Astrocyte of the cerebellum (primary cell): ENCODE measurements at places on chromosomes 6 and 20.
A peak's percentile ranks its signal among the peaks of the same experiment; 100 is the strongest.

DNA sequence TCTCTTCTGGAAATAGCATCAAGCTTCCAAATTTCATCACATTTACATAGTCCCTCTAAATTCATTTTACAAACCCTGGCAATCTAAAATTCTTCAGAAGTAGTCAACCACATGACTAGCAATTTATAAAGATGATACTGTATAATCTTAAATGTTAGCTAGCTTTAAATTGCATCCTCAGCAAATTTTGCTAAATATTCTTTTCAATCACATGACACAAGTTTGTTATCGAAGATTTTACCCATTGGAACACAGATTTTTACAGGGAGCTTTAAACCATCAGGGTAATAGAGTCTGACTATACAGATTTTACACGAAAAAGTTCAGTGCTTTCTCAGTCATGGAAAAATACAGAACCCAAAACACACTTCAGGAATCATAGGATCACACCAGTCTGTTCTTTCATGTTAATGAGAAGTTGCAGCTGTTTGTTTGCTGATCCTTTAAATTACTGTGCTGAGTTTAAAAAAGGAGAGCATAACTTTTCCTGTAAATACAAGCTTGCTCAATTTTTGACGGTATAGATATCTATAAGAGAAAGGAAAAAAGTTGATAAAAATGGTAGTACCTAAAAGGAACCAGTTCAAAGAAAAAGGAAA is 445.8 kb upstream of the ADGRB3 start:
- no peak for DNase-seq

DNA sequence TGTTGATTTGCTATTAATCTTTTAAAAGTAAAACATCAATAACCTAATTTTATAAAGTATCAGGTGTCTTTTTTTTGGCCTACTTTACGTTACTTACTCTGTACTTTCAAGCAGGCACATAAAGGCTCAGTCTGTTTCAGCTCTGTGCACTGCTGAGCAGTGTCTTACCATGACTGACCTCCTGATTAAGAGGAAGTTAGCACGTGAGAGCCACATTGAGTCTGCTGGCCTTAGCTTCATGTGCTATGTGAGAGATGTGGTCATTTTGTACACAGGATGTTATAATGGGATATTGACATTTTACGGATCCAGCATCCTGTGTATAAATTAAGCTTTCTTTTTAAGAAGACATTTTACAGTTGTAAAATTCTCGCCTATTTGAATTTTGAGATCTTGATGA is 31.9 kb downstream of the ARID1B start:
- no peak for DNase-seq

GRCh38 chr20:20360464-20360863 is 7.4 kb upstream of the INSM1 start:
- DNase-seq = peak; percentile 33

DNA sequence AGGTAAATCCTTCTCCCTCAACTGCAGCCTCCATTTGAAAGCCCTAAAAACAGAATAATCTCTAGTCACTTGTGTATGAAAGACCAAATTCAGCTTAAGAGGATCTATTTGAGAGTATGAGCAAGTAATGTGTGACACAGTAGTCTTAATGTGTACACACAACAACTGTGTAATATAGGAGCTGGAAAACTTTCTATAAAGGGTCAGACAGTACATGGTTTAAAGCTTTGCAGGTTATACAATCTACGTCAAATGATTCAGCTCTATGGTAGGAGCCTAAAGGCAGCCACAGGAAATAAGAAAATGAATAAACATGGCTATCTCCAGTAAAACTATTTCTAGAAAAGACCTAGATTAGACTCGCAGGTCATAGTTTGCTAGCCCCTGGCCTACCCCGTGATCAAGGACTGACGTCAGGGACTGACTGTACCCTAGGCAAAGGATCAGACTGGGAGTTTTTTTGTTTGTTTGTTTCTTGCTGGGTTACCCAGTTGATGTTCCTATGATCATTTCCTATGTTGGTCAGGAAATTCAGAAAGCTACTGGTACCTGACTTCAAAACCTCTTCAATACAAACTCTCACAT is 39.7 kb downstream of the BTBD9 start:
- DNase-seq = no peak

DNA sequence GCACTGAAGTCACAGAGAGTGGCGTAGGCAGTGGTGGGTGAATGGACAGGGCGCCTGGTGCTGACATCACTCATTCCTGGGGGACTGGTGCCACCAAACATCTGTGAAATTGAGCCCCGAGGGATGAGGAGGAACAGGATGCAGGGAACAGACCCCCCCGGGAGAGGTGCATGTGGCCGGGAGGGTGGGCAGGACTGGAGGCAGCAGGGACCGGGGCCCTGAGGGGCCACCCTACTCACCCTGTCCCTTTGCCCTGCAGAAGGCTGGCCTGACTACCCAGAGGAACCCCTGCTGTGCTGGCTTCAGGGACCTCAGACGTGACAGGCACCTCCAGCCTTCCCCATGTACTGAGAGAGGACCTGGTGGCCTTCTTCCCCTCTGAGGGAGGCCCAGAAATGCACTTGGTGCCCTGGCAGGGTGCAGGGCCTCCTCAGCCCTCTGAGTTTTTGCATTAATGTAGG is 25.1 kb downstream of the SYNDIG1 start:
- no peak for DNase-seq

DNA sequence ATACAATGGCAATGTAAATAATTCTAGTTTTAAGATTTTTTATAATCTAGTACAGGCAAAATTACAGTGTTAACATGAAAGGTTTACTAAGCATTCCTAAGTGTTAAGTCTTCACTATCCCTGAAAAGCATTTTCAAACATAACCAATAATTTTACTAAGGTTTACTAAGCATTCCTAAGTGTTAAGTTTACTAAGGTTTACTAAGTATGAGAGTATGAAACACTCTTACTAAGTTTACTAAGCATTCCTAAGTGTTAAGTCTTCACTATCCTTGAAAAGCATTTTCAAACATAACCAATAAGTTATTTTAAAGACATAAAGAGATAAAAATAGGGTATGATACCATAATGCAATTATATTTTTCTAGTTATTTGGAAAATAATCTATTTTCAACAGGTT is 82.6 kb downstream of the PRSS35 start:
- no peak for DNase-seq
